Ureter (tissue), 1 donor: ENCODE measurements at places on chromosomes 12 and 14.

DNA sequence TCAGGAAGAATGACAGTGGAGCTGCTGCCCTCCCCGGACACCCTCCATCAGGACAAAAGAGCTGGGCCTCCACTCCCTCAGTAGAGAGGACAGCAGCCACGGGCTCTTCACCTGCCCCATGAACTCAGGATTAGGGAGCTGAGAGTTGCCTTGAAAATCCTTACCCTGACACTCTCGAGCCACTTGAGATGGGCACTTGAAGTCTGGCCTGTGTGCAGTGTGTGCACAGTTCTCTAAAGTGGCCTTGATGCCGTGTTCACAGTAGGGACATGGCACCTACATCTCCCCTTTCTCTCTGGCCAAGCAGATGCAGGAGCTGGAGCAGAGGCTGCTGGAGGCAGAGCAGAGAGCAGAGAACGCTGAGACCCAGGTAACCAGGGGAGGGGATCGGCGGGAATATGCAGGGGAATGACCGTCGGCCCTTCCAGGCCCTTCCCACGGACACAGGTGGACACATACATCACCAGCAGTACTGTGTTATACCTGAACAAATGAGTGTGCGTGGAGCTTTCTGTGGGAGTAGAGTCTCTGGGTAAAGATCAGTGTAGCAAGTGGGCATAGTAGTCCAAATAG lies 22.5 kb downstream of the PLEKHH1 start:
- DNase-seq, result no peak

DNA sequence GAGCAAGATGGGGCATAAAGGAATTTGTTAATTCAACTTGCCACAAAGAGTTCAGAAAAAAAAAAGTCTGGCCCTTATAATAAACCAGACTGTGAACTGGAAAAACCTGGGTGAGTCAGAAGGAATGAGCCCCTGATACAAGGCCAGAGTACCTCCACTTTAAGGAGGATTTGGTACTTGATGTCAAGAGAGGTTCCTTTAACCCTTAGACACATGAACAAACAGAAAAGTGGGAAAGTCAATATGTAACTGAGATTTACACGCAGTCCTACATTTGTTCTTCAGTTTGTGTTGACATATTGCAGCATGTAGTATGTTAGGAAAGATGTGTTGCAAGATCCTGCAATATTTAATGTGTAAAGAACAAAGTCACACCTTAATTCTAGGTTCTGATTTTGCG lies 14.2 kb upstream of the SLC38A4 start:
- DNase-seq, result no peak

DNA sequence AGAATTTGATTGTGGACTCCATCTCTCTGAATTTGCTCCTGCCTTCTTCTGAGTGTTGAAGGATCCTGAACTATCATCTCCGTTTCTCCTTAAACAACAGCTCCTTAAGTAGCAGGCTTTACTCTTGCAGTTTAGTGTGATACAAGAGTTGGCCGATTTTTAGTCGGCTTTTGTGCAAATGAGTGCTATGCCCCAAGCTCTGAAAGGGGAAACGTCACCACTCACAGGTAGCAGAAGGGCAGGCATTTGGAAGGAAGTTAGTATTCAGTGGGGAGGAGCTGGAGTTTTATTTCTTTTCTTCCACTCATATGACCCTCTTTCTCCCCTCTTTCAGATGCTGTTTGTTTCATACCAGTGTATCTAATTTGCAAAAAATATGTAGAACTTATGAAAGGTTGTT lies 36.5 kb upstream of the LRRC10 start:
- no peak for DNase-seq

- no peak for DNase-seq
Measured at GRCh38 chr14:100030452-100031153, 34.6 kb upstream of the EVL start.
